Stimulated activated CD4-positive, alpha-beta T cell treated with anti-CD3 and anti-CD28 coated beads, Interleukin-15, amount 100 ng/mL, for 24 hours (primary cell): ENCODE measurements at places on chromosomes 4 and X.

DNA sequence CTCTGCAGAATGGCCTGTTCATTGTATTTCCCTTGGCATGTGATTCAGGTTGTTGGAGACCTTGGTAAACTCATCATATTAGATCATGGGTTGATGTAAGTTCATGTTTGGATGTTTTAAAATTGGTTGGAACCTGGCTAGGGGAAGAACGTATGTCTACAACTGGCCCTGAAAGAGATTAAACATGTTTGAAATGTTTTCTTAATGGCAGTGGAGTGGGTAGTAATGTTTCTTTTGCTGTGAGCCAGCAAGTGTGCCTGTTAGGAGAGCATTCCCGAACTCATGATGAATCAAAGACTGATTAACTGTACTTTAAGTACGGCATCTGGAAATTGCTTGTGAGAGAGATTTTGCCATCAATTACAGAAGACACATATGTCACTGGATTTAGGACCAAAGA lies 44.5 kb upstream of the SLC4A4 start:
- DNase-seq: no peak

GRCh38 chrX:73876911-73877310 lies 313.9 kb downstream of the CHIC1 start:
- no peak for DNase-seq

DNA sequence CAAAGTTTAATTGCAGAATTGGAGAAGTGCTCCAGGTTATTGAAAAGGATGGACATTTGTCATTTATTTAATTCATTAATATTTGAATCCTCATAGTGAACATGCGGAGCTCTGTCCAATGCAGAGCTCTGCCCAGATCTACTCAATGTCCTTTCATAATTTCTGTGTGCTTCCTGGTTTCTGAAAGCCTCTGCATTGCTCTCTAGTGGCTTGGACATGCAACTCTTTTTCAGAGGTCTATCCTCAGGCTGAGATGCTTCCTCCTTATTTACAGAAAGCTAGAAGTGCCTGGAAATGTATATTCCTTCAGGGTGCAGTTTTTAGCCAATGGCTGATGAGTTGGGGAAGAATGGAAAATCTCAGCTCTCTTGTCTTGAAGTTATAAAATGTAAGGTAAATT lies 786.1 kb upstream of the AADAT start:
- DNase-seq: no peak

DNA sequence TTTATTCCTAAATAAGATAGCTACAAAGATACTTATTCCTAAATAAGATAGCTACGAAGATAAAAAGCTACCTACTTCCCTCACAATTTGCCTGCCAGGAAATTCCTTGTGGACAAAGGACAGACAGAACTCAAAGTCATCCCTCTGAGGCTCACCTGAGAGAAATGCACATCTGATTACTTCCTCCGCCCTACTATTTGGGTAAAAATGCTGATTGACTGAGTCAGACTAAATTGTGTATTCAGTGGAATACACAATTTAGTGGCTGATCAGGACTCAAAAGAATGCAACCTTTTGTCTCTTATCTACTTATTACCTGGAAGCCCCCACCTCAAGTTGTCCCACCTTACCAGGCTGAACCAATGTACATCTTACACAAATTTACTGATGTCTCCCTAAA lies 10.3 kb upstream of the MAGEB16 start:
- no peak for DNase-seq

GRCh38 chr4:139919521-139919920 lies 234.5 kb downstream of the MAML3 start:
- no peak for DNase-seq

- peak; percentile 6 for DNase-seq
Observed at GRCh38 chrX:119502727-119503483, 34.7 kb downstream of the SLC25A5 start.

- DNase-seq: no peak
Observed at GRCh38 chr4:100984901-100985300, 362.4 kb downstream of the PPP3CA start.

DNA sequence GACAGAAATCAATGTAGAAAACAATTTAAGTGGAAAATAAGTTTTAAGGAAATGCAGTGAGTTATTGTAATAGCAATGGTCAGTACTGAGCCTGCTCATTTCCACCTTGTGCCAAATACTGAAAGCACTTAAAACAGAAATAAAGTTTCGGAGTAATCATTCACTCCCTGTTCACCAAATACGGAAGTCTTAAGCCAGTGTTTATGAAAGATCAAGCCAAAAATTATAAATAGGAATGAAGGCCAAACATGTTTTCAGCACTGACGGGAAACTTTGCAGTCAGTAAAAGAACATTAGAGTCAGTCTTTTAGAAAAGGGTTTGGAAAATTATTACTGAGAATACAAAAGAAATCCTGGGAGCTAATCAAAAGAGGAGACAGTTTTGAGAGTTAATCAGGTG lies 178.6 kb downstream of the DMD start:
- DNase-seq: no peak

DNA sequence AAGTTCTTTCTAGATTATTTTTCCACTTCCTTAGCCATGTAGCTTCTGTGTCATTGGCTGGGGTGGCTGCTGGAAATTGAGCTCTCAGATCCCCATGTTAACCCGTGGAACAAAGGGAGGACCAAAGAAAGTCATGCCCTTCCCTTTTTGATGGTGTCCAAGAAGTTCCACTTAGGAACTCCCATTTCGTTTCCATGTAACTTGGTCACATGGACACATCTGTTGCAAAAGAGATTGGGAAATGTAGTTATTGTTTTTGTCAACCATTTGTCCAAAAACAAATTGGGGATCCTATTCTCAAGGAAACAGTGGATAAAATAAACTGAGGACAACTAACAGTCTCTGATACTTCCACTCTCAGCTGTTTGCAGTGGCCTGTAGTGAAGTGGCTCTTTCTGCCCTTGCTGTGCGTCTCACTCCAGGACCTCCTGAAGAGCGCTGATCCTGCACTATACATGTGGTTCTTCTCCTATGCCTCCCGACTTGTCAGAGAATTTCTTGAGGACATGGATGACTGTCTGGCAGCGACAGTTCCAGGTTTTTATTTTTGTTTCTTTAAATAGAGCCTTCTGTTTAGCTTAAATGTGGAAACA lies 125.3 kb upstream of the LNX1 start:
- DNase-seq: no peak

- no peak for DNase-seq
Observed at GRCh38 chr4:141705048-141705746, 68.8 kb downstream of the IL15 start.

DNA sequence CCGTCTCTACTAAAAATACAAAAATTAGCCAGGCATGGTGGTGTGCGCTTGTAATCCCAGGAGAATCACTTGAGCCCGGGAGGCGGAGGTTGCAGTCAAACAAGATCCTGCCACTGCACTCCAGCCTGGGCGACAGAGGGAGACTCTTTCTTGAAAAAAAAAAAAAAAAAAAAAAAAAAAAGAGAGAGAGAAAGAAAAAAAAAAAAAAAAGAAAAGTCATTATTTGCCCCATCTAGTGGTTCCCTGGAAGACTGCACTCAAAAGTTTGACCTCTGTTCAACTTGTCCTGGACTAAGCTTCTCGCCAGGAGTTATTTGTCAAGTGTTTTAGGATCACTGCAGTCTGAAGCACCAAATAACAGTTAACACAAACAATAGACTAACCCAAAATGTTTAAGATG lies 45.3 kb upstream of the KCTD8 start:
- DNase-seq: no peak

- no peak for DNase-seq
Observed at GRCh38 chr4:10577508-10578426, 106.8 kb downstream of the CLNK start.

- DNase-seq: no peak
Observed at GRCh38 chr4:61320154-61320553, 120.0 kb downstream of the ADGRL3 start.

DNA sequence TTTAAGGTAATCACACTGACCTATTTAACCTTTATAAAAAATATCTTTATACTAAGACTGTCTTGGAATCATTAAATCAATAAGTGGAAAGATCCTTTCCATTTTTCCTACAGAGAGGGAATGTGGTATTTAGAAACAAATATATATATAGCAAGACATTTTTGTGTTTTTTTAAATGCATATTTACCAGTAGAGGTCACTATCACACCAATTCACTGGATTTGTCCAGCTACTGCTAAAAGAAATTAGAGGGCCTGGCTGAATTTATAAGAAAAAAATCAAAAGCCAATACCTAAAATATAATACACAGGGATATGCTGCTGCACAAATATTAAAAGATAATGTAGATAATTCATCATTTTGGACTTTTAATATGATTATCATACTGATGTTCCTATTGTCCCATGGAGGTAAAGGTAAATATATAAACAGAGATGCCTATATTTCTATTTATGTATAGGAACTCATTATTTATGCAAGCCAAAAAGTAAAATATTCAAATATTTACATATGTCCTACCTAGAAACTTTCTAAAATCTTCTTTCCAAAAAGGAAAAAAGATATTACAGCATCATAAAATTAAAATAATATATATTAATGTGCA lies 69.5 kb downstream of the PDE5A start:
- DNase-seq: no peak

GRCh38 chr4:73859614-73860088 lies 6.6 kb downstream of the PF4V1 start:
- no peak for DNase-seq
